Foreskin melanocyte (primary cell): ENCODE measurements at places on chromosomes 2 and 18.

DNA sequence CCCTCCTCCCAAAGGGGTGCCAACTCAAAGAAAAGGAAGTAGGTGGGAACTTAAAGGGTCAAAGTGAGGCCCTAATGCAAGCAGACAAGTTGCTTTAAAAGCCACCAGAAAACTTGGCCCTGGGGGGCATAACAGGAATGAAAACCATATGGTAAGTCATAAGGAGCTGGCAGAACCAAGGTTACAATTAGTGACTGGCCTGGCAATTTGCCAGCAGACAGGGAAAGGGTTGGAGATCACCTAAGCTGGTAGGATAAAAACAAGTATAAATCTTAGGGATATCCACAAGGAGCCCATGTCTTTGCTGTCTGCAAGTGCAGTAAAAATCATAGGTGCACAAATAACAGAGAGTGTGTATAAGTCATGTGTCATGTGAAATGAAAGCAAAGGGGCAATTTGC, 256.7 kb upstream of the LRRTM4 start:
- no peak for DNase-seq

GRCh38 chr2:78757191-78757590, 268.3 kb upstream of the REG3G start:
- DNase-seq = no peak

DNA sequence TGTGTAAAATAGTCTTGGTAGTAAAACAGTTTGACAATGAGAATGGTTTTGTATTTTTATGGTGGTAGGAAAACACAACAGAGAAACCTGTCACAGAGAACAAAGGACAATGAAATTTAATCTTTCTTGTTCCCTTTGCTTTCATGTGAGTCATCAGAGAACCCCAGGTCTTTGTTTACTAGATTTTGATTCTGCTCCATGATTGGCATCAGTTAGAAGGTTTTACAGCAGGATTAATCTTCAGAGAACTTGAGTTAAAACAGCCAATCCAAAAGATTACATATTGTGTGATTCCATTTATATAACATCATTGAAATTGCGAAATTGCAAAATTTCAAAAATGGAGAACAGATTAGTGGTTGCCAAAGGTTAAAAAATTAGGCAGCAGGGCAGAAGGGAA, 2.5 kb downstream of the APLF start:
- DNase-seq = no peak

DNA sequence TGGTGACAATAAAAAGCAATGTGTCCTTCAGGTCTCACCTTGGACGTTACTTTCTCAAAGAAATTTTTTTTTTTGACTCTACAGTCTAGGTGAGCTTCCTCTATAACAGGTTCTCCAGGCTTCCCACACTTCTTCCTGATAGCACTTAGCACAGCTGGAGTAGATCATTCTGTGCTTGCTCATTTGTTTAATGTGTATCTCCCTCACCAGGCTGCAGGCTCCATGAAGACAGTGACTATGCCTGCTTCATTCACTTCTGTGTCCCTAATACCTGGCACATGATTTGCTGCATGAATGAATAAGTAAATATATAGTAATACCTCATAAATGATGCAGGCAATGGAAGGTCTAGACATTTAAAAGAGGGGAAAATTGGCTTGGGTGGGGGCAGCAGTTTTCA, 109.9 kb upstream of the CD302 start:
- no peak for DNase-seq

GRCh38 chr2:105822186-105822585, 77.5 kb downstream of the NCK2 start:
- no peak for DNase-seq

DNA sequence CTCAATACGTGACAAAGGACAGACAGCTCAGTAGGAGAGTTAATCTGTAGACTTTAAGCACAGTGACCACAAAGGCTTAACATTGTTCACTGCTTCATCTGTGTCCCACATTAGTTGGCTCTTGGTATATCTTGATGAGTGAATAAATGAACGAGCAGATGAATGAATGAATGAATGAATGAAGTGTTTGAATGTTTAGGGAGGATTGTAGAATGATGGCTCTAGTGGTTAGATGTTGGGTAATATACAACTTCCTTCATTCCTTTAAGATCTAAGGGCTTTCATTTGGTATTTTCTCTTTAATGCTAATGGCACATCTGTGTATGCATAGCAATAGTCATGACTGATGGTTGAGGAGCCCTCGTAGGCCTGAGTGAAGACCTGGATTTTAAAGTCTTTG, 40.5 kb downstream of the ZNF407 start:
- no peak for DNase-seq

DNA sequence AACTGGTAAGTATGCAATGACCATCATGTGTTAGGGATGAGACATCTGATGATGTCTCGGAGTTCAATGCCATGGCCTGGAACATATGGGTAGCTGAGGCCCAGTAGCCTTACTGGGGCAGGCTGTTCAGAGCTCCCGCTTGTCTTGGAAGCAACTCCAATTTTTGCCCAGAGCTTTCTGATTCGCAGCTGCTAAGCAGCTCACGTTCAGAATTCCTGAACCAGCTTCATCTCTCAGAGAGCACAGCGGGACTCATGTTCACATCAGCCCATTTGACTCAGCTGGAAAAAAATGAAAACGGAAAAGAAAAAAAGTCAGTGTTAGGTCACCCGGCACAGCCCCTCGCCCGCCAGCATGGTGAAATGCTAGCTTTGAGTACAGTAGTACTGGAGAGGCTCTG, 16.8 kb upstream of the LRATD1 start:
- DNase-seq = no peak

GRCh38 chr2:233819884-233820773, 34.2 kb downstream of the HJURP start:
- DNase-seq = no peak

- no peak for DNase-seq
Observed at GRCh38 chr2:157355618-157356017, 30.0 kb upstream of the ERMN start.

DNA sequence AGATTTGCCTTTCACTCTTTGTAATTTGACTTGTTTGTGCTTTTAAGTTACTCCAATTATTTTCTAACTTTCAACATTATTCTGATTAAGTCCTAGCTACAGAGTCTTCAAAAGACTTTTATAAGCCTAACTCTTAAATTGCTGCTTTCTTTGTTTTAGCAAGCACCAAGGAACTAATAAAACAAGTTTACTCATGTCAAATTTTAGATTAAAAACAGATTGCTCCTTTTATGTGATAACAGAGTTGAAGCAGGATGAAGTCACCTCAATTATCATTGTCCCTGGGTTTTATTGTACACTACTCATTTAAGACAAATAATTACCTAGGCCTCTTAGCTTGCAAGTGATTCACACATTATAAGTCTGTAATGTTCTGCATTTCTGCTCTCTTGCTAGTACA, 678.4 kb downstream of the ERBB4 start:
- DNase-seq = no peak

GRCh38 chr2:241841181-241842066, 17.3 kb downstream of the PDCD1 start:
- DNase-seq = no peak

- no peak for DNase-seq
Observed at GRCh38 chr18:22175346-22175745, 6.0 kb downstream of the GATA6 start.

GRCh38 chr2:173653432-173653805, 298.7 kb downstream of the CDCA7 start:
- no peak for DNase-seq

- peak; percentile 17 for DNase-seq
Observed at GRCh38 chr2:75710220-75710576, 517 bp downstream of the GCFC2 start.

GRCh38 chr2:236168110-236169080, at the start of gene GBX2:
GBX2 (minus strand) TSS chr2:236168386; CDS start chr2:236167971, 415 bp downstream.
- no peak for DNase-seq

- no peak for DNase-seq
Observed at GRCh38 chr2:190794790-190795189, 85.8 kb upstream of the GLS start.

- DNase-seq = no peak
Observed at GRCh38 chr2:26472821-26473655, 4.9 kb downstream of the OTOF start.

DNA sequence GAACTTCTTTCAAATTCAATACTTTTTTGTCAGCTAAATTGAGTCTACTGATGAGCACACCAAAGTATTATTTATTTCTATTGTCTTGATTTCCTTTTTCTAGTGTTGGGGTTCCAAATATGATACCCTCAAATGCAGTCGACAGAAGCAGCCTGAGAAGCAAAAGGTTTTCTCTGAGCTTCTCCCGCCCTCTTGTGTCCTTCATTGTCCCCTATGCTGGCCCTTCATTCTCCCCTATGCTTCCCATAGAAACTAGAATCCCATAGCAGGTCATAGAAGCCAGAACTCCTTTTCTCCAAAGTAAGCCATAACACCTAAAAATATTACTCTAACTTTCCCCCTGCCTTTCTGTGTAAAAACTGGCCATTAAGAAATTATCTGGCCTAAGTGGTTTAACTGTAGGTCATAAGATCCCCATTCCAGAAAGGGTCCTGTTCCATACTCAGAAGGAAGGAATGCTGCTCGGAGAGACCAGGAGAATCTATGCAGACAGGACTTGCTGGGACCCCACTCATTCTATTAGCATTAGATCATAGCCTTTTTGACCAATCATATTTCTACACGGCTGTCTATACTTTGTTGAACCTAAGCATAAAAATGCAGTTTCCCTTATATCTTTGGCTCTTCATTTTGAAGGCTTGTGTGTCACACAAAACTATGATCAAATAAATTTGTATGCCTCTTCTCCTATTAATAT, 764.6 kb upstream of the PKDCC start:
- DNase-seq = no peak
